ENCODE measurements at places on chromosomes 11 and 22.

- DNase-seq = no peak
Observed at GRCh38 chr11:46079662-46080061, 41.6 kb downstream of the PHF21A start.

- no peak for DNase-seq
Observed at GRCh38 chr22:25208743-25209505, 9.3 kb downstream of the CRYBB3 start.

DNA sequence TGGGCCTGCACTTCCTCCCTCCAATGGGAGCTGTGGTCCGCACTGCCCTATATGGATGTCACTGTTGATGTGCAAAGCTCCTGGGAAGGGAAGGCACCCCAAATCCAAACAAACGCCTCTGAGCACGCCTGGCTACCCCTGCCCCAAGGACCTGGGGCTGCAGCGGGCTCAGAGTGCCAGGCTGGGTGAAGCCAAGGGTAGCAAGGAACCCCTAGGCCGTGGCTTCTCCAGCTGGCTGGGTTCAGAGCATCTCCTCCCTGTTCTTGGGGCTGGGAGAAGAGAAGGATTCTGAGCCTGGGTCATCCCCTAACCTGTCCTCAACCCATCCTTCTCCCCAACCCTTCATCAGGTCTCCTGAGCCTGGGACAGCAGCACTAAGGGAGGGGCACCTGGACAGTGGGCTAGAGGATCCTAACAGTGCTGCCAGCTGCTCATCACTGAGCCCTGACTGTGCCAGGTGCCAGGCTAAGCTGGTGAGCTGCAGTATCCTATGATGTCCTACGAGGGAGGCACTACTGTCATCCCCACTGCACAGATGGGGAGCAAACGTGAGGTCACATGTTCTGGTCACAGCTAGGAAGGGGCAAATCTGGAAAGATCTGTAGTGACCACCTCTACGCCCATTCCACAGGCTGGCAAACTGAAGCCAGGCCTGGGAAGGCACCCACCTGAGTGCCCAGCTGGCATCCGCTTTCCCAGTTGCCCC is 3.0 kb downstream of the SSTR3 start:
- DNase-seq = no peak

GRCh38 chr11:82936261-82936660 is 34.7 kb downstream of the DDIAS start:
- DNase-seq = no peak

- DNase-seq = no peak
Observed at GRCh38 chr11:47843361-47844055, 4.6 kb downstream of the NUP160 start.

GRCh38 chr11:9016916-9017642 is 13.3 kb upstream of the NRIP3 start:
- DNase-seq = no peak

- DNase-seq = no peak
Observed at GRCh38 chr11:26510756-26511155, 61.3 kb downstream of the MUC15 start.
